ENCODE measurements at places on chromosomes 11 and 22.
A peak's percentile ranks its signal among the peaks of the same experiment; 100 is the strongest.

GRCh38 chr11:34836958-34837856, 79.0 kb downstream of the APIP start:
- DNase-seq, result no peak

- no peak for DNase-seq
Measured at GRCh38 chr11:34468209-34468841, 29.6 kb downstream of the CAT start.

- no peak for DNase-seq
Measured at GRCh38 chr11:72398058-72398758, 36.1 kb downstream of the CLPB start.

DNA sequence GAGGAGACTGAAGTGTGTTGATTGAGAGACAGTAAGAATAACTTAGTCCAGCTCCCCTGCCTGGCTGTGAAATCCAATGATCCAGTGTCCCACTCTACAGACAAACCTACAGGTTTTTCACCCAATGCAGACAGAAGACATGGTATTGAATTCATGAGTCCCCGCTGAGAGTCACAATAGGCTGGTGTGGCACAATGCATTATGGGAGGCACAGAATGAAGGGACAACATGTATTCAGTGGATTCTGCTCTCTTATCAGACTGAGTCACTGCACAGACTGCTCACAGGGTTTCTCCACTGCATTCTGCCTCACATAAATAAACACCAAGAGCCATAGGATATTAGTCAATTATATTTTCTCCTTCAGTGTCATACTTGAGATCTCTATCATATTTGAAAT, 55.2 kb upstream of the TOP3B start:
- no peak for DNase-seq

- no peak for DNase-seq
Measured at GRCh38 chr22:23767303-23767672, 484 bp downstream of the CHCHD10 start.

DNA sequence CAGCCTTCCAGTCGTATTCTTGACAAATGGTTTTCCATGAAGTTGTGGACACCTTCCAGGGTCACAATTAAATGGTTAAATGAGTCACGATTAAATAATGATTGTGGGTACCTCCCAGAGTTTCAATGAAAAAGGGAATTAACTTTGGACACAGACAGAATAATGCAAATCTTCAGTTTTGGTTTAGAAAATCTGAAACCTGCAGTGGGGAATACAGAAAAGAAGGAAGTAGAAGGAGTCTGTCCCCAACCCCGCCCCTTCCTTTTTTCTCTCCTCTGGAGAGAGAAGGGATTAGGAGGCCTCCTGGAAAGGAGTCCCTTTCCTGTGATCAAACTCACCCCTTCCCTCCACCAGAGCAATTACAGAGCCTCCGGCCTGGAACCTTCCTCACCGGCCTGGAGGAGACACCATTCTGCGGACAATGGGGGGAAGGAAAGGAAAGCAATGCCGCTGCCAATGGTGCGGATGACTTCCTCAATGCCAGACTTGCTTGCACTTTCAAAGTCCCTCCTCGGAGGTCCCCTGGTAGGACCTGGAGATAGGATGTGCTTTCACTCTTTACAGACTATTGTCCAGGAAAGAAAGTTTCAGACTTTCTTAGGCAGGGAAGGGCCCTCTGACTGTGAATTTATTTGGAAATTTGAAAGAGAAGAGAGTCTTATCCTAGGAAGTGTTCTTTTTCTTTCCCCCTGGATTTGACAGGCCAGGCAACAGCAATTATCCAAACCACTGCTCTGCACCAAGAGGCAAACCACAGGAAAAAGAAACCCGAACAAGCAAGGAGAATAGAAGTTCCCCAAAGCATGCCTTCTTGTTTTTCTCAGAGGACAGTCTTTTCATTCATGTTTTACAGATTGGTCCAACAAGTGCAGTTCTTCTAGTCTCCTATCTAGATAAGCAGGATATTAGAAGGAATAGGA, 86.8 kb downstream of the PTPRJ start:
- no peak for DNase-seq

GRCh38 chr22:42459287-42460063, 27.3 kb upstream of the NFAM1 start:
- DNase-seq, result no peak

GRCh38 chr11:130452940-130453339, 4.5 kb downstream of the ADAMTS15 start:
- no peak for DNase-seq

- no peak for DNase-seq
Measured at GRCh38 chr22:40676644-40677043, 2.6 kb upstream of the MCHR1 start.

- DNase-seq, result peak; percentile 37
Measured at GRCh38 chr11:22539821-22540256, 85.8 kb downstream of the FANCF start.

GRCh38 chr11:71151561-71151960, 100.8 kb downstream of the SHANK2 start:
- DNase-seq, result no peak

DNA sequence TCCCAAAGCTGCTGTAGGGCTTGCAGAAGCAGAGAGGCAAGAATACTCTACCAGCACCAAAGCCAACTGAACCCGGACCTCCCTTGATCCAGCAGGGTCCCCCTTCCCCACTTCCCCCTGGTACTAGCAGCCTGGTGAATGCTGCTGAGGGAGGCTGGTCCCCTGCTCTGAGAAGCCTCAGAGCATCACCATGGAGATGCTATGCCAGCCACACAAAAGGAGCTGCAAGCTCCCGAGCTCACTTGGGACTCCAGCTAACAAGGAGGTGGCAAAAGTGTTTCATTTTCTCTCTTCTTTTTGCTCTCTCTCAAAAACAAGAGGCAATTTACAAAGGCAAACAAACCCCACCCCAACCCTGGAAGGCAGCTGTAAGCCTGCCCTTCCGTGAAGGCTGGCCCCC, 509.8 kb downstream of the BUD13 start:
- peak; percentile 5 for DNase-seq

- DNase-seq, result no peak
Measured at GRCh38 chr11:17810746-17811145, 76.2 kb downstream of the KCNC1 start.

DNA sequence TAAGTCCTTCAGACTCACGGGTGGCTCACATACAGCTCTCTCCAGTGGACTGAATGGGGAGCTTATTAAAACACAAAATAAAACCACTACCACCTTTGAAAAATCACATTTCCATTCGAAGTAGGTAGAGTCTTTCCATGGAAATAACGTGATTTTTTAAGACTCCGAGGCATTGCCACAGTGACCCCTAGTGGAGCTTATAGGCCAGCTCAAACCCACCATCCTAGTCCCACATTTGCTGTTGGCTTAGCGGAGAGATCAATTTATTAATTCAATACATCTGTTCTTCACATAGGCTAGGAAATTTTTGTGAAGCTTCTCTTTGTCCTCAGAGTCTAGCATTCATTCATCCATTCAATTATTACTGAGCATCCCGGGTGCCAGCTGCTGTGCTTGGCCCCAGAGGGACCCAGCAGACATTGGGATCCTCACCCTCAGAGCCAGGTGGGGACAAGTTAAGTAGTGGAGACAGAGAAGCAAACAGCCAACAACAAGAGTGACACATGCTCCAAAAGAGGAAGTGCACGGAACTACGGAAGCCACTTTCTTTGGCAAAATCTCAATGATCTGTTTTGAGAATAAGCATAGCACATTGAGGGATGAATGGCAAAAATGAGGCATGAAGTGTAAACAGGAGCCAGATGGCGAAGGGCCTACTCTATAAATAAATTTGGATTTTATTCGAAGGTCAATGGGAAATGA, 10.2 kb upstream of the P4HA3 start:
- no peak for DNase-seq

DNA sequence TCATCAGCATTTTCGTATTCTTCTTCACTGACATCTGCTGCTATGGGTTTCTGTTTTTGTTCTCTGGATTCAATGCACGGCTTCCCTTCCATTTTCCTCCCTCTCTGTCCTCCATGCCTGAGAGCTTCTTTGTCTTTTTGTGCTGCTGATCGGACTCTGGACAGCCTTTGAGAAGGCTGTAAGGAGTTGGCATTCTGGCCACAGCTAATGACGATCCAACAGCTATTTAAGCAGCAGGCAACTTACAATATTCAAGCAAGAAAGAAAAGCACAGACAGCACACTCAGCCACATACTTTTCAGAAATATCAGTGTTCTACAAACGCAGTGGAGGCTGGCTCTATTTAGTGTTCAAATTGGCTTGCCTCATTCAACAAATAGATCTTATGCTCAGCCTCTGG, 60.9 kb upstream of the ZC3H12C start:
- DNase-seq, result peak; percentile 33

- no peak for DNase-seq
Measured at GRCh38 chr11:87012673-87013072, 25.1 kb upstream of the TMEM135 start.

DNA sequence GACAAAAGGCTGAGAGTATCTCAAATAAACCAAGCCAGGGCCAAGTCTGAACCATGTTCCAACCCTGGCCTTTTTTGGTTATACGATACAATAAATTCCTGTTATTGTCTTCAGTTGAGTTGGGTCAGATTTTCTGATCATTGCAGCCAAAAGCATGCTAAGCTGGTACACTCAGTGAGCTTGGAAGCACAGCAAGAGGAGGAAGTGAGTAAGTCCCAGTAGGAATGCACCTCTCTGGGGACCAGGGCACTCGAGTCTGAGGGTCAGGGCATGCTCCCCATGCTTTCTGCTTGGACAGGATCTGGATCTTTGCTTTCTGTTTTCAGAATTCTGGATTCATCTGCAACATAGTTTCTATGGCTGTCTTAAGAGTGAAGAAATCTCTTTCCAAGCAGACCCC, 73.1 kb downstream of the TMPRSS5 start:
- no peak for DNase-seq

- no peak for DNase-seq
Measured at GRCh38 chr22:23889620-23890019, 4.6 kb upstream of the MIF start.

DNA sequence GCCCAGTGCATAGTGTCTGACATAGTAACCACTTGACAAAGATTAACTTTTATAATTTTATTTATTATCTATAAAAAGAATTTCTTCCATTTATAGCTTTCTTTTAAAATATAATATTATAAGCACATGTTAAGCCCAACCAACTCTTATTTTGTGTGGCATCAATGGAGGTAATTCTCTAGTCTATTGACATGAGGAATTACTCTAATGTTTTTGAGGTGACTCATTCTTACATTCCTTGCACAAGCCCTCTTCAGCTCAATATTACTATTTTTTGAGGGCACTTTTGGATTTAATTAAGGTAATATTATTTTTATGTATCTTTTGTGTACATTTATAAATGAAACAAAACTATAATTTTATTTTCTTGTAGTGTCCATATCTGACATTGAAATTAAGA, 59.6 kb downstream of the AASDHPPT start:
- DNase-seq, result no peak

- DNase-seq, result no peak
Measured at GRCh38 chr11:19573666-19574065, 139.0 kb upstream of the NAV2 start.

DNA sequence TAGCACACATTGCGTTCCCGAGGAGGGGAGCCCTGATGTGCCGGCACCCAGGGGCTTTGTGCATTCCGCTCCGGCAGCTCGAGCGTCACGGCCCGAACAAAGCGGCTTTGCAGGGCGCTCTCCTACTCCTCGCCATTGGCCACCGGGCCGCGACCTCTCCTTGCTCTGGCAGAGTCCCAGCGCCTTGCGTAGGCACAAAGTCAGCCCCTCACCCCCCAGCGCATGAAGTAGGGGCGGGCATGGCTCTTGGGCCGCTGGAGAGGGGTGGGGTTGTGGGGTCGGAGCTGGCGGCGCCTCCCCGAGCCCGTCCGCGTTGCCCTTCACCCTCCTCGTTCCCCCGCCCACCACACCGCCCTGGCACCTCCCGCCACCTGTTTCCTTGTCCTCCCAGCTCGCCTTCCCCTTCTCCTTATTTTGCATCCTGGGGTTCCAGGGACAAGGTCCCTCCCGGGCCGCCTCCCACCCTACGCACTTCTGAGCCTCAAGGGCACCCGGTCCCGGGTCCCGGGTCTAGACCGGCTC, 753 bp upstream of the PPARA start:
- DNase-seq, result peak; percentile 77

GRCh38 chr11:103370076-103370475, 260.9 kb downstream of the DYNC2H1 start:
- no peak for DNase-seq

DNA sequence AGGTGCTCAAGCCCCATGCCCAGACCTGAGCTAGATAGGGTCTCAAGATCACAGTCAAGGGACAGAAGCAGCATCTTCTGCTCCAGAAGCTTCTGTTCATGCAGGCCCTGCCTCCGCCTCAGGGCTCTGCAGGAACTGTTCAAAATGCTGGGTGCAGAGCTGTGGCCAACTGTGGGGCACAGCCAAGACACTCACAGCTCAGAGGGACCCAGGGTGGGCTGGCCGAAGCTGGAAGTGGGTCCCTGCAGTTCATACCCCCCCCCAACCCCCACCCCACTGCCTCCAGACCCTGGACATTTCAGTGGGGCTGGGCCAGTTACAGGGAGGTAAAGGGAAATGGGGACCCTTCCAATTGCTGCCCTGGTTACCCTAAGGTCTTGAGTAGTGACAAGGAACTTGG, 129.0 kb downstream of the CRYBB2 start:
- DNase-seq, result no peak

DNA sequence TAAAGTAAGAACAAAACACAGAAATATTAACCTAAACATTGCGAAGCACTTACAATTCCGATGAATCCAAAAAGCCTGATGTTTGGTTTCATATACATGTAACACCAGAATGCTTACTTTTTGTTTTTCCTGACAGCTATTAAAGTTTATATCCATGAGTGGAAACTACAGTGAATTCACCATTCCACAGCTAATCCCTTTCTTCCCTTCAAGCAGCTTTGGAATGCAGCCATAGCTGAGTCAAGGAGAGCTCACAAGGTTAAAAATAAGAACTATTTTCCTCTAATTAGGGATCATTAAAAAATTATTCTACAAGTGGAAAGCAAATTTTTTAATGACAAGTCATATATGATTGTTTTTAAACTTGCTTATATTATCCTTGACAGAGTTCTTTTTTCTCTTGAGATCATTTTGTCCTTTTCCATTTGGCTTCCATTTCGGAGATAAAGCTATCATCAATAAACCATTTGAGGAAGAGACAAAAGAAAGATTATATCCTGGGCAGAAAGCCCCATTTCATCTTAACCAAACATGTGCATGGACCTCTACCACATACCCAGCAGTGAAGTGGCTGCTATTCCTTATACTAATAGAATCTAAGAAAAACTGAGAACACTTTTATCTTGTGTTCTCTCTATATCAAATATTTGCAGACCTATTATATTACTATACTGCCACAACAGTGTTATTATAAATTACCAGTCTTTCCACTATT, 19.7 kb upstream of the FIBIN start:
- peak; percentile 10 for DNase-seq

- DNase-seq, result no peak
Measured at GRCh38 chr22:46001046-46001425, 24.1 kb upstream of the WNT7B start.

GRCh38 chr11:125262830-125263218, 98.3 kb downstream of the PKNOX2 start:
- DNase-seq, result no peak

- DNase-seq, result no peak
Measured at GRCh38 chr22:35344956-35345690, 35.8 kb upstream of the HMOX1 start.

- no peak for DNase-seq
Measured at GRCh38 chr11:124101737-124102136, 13.5 kb upstream of the VWA5A start.

GRCh38 chr11:94455861-94456260, 37.8 kb downstream of the MRE11 start:
- no peak for DNase-seq

GRCh38 chr11:57230791-57231538, 6.1 kb downstream of the APLNR start:
- peak; percentile 64 for DNase-seq

All from midbrain (tissue), 1 donor.